ENCODE measurements at places on chromosomes 4 and X.

GRCh38 chr4:181971411-181971810, 271.8 kb upstream of the TENM3 start:
- peak; percentile 55 for DNase-seq

DNA sequence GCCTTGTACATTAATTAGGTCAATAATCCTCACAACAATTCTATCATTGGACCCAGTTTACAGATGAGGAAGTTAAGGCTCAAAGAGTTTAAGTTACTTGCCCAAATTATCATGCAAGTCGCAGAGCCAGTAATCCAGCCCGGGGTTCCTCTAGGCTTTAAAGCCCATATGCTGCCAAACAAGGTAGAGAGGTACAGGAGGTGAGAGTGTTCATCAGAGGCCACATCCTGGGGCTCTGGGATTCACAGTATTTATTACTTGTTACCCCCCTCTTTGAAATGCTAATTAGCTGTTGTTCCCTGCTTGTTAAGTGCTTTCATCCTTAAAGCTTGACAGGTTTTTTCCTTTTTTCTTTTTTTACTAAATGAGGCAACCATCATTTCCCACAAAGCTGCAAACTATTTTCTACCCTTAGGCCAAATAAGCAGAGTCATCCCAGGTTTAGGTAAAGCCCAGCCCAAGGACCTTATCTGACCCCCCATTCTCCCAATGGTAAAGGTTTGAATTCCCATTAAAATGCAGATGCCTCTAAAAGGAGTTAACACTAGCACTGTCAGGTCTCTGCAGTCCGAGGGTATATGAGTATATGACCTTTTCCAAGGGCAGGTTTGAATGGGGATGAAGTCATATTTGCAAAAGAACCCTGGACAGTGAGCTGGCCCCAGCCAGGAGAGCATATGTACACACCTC, 150.3 kb downstream of the SOX3 start:
- DNase-seq, result no peak

DNA sequence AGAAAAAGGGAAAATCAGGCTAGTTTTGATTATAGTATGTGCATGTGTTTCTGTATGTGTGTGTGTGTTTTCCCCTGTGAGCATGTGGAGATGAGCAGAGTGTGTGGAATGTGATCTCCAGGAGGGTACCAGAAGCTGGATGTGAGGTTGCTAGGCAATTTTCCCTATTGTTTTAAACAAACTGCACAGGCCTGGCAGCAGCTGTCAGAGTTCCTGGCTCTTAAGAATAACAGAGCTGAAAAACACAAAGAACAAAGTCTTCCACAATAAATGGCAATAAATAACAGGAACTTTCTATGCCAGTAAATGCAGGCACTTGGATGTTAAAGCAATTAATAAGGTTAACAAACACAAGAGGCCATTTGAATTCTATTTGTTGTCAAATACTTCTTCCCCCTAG, 344.6 kb upstream of the CTSO start:
- no peak for DNase-seq

GRCh38 chrX:151019856-151020255, 36.7 kb downstream of the HMGB3 start:
- peak; percentile 18 for DNase-seq

DNA sequence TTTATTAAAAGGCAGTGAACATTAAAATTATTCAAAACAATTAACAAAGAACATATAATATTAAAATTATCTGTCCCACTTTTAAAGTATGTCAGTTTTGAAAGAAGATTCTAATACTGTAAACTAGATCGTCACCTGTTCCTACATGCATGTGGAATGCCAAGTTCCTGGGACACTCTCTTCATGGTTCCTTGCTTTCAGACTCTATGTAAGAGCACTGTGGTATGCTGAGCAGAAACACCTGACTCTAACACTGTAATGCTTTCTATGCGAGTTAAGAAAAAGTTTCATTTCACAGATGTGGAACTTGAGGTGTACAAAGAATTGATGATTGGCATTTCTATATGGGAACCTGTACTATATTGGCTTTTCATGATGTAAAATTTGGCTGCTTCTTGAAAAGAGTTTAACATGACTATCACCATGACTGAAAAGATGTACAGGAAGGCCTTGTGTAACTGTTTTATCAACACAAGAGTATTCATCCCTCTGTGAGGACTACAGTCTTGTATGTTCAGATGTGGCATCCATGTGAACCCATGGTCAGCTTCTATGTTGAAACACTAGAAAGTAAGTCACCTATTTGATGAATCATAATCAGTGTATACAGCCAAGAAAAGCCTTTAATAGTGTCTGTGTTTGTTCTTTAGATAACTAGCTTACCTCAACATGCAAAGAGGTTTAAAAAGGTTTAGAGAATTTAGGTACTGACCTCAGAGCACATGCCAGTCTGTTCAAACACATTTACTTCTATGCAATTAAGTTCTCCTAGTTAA, 354.5 kb downstream of the ARHGAP24 start:
- DNase-seq, result no peak

DNA sequence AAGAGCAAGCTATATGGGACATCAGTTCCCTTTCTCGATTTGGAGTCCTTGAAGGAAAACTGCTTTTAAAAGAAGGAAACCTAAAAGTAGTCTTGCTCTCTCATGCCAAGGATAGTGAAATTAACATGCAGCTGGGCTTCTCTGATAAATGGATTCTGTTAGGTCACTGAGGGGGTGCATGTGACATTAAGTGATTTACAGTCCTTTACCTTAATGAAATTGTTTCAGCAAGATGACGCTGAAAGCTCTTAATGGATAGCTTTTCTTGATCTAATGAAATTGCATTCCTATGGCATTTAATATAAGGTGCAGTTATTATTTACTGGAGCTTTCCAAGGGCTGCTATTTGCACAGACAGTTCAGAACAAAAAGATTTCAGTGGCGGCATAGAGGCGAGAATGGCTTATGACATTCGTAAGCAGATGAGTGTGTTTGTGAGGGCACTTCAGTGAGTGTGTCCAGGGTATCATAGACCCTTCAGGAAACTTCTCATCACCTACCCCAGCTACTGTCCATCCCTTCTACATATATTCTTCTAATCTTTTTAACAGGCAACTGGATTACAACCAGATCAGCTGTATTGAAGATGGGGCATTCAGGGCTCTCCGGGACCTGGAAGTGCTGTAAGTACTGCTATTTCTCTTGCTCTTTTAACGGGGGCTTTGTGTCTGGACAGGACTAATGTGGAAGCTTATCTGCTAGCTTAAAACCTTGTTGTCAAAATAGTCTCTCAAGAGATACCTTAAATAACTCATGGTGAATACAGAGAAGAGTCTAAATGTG, 219.9 kb upstream of the PACRGL start:
- DNase-seq, result no peak

DNA sequence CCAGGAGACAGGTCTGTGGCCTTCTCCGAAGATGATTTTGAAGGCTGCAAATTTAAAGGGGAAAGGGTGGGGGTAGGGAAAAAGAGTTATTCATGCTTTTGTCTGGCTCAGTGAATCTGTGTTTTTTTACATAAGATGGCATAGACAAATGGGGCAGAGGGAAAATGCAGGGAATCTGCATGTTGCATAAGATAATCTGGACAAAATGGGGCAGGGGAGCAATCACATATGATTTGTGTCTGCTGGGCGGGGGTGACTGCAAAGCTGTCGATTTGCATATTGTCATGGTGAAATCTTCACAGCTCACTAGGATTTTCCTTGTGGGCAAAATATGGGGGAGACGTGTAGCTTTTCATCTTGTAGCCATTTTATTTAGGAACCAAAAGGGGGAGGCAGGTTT, 29.4 kb upstream of the GYG2 start:
- DNase-seq, result no peak

GRCh38 chr4:16492872-16493271, 266.6 kb upstream of the TAPT1 start:
- DNase-seq, result no peak

DNA sequence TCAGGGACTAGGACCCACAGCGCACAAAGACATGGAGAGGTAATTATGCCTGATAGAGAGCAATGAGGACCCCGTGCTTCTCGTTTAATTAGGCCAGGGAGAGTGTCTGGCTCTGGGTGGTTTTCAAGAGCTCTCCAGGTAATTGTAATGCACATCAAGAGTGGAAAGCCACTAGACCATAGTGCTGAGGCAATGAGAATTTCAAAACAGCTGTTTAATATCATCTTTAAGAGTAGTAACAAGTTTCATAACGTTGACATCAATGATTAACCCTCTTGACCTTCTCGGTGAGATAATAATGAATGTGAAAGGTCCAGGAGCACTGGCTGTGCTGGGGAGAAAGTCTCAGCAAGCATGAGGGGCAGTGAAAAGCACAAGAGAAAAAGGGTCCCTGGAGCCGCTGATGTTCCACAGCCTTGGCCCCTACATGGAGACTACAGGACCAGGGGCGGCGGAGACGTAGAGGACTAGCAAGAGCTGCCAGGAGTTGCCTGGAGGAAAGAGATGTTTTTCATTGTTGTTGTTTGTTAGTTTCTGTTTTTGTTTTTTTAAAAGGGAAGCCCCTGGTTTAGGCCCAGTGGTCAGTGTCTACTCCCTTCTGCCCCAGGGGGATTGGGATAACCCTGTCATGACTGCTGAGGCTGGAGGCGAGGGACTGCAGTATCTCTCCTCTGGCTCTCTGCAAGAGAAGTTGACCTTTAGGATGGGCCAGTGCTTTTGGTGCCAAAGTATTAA, 14.8 kb upstream of the CXCR3 start:
- DNase-seq, result no peak

DNA sequence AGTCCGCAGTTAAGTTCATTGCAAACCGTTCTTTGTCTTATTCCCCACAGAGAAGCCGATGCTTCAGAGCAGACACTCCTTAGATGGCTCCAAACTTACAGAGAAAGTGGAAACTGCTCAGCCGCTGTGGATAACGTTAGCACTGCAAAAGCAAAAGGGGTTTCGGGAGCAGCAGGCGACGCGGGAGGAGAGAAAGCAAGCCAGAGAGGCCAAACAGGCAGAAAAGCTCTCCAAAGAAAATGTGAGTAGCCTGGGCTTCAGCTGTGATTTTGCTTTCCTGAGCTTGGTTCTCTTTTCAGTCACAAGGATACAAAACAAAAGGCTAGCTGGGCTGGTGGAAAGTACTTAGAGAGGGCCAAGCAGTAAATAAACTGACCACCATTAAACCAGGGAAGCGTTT, 64.0 kb downstream of the AASDH start:
- no peak for DNase-seq

DNA sequence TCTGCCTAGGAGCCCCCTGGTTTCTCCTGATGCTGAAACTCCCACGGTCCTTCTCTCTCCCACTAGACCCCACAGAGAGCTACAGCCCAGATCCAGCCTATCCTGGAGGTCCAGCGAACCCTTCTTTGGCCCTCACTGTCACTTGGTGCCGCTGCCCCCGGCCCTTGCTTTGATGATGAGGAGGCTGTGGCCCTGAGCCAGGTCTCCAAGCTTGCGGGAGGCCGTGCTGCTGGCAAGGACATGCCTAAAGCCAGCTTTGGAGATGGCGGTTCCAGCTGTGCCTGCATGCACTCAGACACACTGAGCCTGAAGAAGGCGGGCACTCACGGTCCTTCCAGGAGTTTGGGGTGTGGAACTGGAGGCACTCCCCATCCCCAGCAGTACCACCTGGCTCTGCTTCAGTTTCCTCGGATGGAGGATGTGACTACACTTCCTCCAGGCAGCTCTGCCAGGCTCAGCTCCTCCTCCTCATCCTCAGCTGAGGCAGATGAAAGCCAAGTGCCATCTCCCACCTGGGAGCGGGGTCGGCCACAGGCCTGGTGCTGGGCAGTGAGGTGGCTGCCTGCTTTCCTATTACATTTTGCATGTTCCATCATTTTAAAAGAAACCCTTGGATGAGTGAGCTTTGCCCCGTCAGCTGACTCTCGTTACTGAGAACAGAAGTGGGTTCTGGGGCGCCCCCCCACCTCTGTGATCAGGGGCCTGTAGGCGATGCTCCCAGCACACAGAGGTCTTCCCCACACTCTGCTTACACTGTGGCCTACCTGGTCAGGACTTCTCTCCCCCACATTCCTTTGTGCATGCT, 9.0 kb downstream of the TNIP2 start:
- peak; percentile 59 for DNase-seq

GRCh38 chr4:10353110-10353509, 104.1 kb downstream of the ZNF518B start:
- no peak for DNase-seq

DNA sequence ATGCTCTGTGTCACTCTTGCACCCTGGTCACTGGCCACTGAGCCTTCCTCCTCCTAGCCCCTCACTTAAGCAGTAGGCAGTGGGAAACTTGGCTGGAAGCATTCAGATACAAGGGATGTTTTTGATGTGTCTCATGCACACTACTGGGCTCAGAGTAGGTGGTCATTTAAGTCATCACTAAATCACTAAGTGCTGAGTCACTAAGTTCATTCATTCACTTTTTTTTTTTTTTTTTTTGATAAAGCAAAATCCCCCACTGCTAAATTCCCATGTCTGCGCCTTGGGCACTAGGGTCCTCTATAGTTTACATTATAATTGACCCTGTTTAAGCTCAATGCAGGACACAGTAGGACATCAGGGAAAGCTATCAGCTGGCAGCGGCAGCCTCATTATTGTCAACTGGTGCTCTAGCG, 182.4 kb upstream of the MBNL3 start:
- no peak for DNase-seq

GRCh38 chr4:1366371-1367229, 19.6 kb downstream of the UVSSA start:
- no peak for DNase-seq

- DNase-seq, result no peak
Observed at GRCh38 chrX:69149466-69150280, 15.6 kb downstream of the PJA1 start.

- DNase-seq, result no peak
Observed at GRCh38 chrX:54288277-54288676, 69.6 kb downstream of the WNK3 start.

GRCh38 chrX:19776753-19777152, 110.6 kb downstream of the SH3KBP1 start:
- no peak for DNase-seq

DNA sequence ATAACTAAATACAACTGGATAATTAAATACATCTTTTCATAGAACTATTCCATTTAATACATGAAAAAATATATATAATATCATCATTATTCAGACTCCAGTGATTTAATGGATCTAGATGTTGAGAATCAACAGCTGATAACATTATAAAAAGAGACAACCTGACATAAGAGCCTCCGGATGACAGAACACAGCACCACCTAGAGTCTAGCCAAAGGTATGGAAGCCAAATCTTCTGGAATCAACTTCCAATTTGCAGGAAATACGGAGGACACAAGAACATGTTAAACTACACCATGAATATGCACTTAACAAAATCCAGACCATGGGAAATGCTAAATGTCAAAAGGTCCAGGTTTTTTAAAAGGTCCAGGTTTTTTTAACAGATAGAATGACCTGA, 55.0 kb downstream of the LRBA start:
- DNase-seq, result peak; percentile 31

- no peak for DNase-seq
Observed at GRCh38 chr4:157221426-157221894, 932 bp downstream of the GRIA2 start.

- peak; percentile 80 for DNase-seq
Observed at GRCh38 chrX:110087485-110088356, 84.8 kb downstream of the TMEM164 start.

DNA sequence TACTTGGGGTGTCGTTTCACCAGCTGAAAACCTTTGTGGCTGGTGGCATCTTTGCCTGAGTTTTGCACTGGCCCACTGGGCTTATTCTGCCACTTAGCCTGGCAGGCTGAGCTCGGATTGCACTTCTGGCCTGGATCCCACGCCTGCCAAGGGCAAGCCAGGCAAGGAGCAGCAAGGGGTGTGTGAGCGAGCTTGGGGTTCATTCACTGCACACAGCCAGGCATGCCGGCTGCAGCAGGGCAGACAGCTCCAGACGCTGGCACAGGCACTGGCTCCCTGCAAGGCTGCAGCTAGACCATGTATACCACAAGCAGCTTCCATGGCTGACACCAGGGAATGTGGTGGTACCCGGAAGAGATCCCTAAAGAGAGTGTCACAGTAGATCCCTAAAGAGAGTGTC, 476.3 kb downstream of the EPHA5 start:
- no peak for DNase-seq

Measured in A172 (cell line).